ENCODE measurements at places on chromosomes 1 and 21. TPM values are rescaled to one million over a fixed set of nuclear protein-coding genes. Genes with fewer than 3 reads are reported as not detected.

AMY1A gene
- not detected for total RNA-seq

DNA sequence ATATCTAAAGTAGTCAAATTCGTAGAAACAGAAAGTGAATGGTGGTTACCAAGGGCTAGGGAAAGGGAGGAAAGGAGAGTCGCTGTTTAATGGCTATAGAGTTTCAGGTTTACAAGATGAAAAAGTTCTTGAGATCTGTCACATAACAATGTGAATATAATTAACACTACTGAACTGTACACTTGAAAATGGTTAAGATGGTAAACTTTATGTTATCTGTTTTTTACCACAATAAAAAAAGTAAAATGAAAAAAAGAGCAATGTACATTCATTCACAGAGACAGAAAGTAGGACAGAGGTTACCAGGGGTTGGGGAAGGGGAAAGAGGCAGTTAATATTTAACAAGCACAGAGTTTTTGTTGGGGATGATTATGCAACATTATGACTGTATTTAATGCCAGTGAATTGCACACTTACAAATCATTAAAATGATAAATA is 53.3 kb upstream of the SEC16B start:
- no peak for DNase-seq

- DNase-seq, result no peak
Measured at GRCh38 chr1:232529747-232530146, 100.2 kb downstream of the SIPA1L2 start.

NEGR1 gene
- 6.7 TPM for total RNA-seq

DNA sequence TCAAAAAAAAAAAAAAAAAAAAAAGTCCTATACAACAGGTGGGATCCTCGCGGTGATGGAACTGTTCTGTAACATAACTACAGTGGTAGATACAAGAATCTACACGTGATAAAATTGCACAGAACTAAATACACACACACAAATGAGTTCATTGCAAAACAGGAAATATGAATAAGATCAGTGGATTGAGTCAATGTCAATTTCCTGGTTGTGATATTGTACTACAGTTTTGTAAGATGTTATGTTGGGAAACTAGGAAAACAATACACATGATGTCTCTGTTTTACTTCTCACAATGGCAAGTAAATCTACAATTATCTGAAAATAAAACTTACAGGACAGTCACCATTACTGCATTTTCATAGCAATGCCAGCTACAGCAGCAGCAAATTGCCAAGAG is 59.8 kb downstream of the ITGB3BP start:
- no peak for DNase-seq

MPL gene
- not detected for total RNA-seq

Measured in uterus (tissue), 4 donors.